NCI-H1694 treated with DMSO at 0.1 percent for 48 hours (cell line): ENCODE measurements at places on chromosomes 4 and X.

DNA sequence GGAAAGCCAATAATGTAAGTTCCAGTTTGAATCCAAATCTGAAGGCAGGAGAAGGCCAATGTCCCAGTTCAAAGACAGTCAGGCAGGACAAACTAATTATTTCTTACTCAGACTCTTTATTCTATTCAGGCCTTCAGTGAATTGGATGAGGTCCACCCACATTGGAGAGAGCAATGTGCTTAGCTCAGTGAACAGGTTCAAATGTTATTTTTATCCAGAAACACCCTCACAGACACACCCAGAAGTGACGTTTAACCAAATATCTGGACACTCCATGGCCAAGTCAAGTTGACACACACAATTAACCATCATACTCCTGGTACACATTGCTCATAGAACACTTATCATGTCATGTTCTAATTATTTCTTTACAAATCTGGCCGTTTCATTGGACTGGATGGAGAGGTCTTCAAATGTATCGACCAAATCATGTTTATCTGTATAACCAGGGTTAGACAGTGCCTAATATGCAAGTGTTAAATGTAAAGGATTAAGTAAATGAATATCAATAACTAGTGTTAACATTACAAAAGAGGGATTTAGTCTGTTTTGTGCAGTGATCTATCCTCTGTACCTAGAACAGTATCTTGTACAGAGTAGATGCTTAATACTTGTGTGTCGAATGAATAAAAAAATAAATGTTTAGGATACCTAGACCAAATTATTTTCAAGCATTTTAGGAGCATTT, 27.1 kb upstream of the XK start:
- no peak for DNase-seq

GRCh38 chrX:29542152-29542551, 673.2 kb upstream of the MAGEB2 start:
- no peak for DNase-seq

GRCh38 chr4:71251261-71251660, 87.6 kb upstream of the SLC4A4 start:
- DNase-seq, result no peak

GRCh38 chr4:5082376-5082775, 31.1 kb downstream of the STK32B start:
- DNase-seq, result no peak

- no peak for DNase-seq
Observed at GRCh38 chrX:9462456-9462855, 2.4 kb upstream of the TBL1X start.

DNA sequence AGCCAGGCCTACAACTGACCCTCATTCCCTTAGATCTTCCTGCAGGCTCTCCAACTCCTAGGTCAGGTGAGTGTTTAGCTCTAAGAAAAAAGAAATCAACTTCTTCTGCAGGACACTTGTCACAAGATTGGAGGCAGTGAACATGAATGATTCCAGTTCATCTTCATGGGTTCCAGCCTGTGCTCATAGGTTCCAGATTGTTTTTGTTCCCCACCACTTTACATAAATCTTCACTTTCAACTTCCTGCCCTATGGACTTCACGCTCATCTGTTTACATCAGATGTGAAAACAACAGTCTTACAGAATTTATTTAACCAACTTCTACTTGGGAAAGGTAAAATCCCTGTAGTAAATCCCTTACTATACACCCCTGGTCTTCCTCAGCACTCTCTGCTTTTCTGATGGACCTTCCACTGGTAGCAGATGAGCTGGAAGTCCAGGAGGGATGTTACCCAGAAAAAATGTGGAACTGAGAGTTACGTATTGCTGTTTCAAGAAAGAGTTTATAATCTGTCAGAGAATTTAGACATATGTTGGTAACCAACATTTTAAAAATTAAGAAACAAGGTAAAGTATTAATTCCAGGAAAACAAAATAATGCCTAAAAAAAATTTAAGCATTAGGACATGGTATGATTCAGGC, 62.4 kb downstream of the ANAPC10 start:
- DNase-seq, result no peak

- no peak for DNase-seq
Observed at GRCh38 chrX:71214604-71215337, 8.3 kb upstream of the GJB1 start.

GRCh38 chr4:118849867-118850487, 14.1 kb upstream of the SEC24D start:
- no peak for DNase-seq

DNA sequence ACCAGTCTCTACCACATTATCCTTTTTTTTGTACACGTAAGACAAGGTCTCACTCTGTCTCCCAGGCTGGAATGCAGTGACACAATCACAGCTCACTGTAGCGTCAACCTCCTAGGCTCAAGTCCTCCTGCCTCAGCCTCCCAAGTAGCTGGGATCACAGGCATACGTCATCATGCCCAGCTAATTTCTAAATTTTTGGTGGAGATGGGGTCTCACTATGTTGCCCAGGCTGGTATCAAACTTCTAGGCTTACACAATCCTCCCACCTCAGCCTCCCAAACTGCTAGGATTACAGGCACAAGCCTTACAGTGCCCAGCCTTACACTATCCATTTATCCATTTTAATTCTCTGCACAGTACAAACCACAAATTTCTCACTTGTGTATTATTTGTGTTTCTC, 58.0 kb downstream of the CLOCK start:
- DNase-seq, result no peak

- DNase-seq, result no peak
Observed at GRCh38 chr4:168522829-168523489, 26.1 kb downstream of the PALLD start.

DNA sequence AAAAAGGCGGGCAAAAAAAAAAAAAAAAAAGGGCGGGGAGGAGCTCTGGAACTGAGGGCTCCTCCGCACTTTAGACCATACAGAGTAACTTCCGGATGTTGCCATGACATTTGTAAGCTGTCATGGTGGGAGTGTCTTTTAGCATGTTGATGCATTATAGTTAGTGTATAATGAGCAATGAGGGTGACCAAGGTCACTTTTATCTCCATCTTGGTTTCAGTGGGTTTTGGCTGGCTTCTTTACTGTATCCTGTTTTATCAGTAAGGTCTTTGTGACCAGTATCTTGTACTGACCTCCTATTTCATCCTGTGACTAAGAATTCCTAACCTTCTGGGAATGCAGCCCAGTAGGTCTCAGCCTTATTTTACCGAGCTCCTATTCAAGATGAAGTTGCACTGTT, 193.4 kb downstream of the UGT8 start:
- DNase-seq, result no peak

DNA sequence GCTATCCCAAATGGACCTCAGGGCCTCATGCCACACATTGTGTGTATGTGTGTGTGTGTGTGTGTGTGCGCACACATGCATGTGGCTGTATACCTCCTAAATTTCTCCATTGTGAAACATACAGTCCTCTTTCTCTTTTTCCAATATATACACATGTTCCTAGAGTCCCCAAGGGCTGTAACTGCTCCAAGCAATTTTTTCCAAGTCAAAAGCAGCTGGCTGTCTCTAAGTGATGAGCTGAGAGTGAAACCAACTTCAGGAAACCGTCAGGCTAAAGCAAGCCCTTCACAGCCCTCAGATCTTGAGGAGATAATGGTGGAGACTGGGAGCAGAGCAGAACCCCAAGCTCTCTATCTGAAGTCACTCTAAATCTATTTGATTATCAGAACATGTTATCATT, 496.1 kb upstream of the DIPK2B start:
- DNase-seq, result no peak

- no peak for DNase-seq
Observed at GRCh38 chrX:48470110-48470832, at the start of gene SLC38A5. TSS of gene SLC38A5 (minus strand) at chrX:48470260. CDS start at chrX:48467924, 2,336 bp downstream.

- DNase-seq, result peak; percentile 24
Observed at GRCh38 chr4:118280501-118281218, 72.1 kb downstream of the PRSS12 start.

DNA sequence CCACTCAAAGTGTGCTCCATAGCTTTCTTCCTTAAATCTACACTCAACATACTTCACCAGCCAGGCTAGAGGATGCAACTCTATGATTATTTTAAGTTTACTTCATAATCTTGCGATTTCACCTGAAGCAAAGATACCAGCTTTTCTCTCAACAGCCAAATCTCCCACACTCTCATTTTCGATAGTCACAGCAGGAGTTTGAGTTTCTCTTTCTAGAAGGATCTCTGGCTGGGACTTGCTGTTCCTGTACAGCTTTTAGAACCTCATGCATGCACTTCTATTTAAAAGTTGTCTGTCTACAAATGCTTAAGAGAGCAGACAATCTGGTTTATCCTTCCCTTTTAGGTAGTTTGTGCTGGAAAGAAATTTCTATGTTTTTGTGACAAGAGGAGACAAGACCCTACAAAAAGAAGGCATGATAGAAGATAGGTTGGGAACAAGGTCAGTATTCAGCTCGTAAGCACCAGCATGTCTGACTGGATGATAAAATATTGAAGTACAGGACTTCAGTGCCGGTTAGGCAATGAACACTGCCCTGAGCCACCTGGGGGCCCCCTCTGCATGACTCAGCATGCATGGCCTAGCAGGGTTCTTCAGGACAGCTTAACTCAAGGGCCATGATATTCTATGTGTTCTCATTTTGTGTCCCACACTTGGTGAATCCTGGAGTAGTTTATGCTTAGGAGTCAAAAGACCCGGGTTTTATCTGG, 65.6 kb downstream of the ATXN3L start:
- DNase-seq, result no peak

- no peak for DNase-seq
Observed at GRCh38 chr4:101157415-101158133, 189.8 kb downstream of the PPP3CA start.

- DNase-seq, result no peak
Observed at GRCh38 chrX:27132862-27133261, 330.3 kb downstream of the PPP4R3C start.

GRCh38 chrX:40947276-40947675, 138.0 kb upstream of the USP9X start:
- no peak for DNase-seq

- no peak for DNase-seq
Observed at GRCh38 chr4:143253166-143253565, 68.4 kb downstream of the USP38 start.

- DNase-seq, result no peak
Observed at GRCh38 chrX:38279188-38279587, 48.1 kb downstream of the RPGR start.

DNA sequence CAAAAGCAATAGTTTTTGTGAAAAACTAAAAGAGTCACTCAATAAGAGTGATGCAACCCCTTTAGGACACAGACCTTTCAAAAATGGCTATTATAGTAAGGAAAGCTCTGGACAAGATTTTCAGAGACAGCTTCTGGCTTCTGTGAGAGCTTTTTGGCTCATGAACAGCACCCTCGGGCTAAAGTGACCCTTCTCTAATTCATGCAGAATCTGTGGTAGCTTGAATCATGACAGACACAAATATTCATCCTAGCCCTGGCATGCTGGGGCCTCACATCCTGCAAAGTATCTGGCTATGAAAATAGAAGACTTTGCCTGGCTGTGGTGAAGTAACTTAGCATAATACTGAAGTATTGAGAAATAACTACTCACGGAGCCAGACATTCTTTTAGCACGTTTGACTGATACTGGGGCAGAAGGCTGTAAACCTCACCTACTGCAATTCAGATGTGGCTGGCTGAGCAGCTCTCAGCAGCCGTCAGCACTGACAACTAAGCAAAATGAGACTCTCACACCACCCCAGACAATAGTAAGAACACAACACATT, 327.3 kb downstream of the MAPK10 start:
- DNase-seq, result no peak

GRCh38 chr4:102022343-102022742, 231.8 kb downstream of the BANK1 start:
- no peak for DNase-seq

GRCh38 chr4:38684271-38684670, 20.3 kb downstream of the KLF3 start:
- DNase-seq, result no peak

GRCh38 chrX:122134291-122134690, 1049.8 kb upstream of the GRIA3 start:
- no peak for DNase-seq

GRCh38 chr4:140427106-140427918, at the start of gene CLGN:
TSS of gene CLGN (minus strand) at chr4:140427648. CDS start at chr4:140413078, 14,570 bp downstream.
- DNase-seq, result peak; percentile 66

DNA sequence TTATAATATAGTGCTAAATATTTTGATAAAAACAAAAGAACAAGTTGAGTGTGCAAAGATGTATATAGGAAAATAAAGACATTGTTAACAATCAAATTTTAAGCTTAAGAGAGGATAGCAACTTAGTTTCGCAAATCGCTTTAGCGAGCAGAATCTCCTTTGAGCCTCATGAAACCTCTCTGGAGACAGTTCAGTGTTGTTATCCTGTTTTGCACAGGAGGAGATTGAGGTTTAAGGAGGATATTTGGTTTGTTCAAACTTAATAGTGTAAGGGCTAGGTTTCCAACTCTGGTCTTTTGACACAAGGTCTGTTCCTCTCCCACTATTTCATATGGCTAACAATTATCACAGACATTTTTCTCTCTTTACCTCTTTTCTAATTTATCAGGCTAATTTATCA, 1848.5 kb upstream of the TENM3 start:
- no peak for DNase-seq

DNA sequence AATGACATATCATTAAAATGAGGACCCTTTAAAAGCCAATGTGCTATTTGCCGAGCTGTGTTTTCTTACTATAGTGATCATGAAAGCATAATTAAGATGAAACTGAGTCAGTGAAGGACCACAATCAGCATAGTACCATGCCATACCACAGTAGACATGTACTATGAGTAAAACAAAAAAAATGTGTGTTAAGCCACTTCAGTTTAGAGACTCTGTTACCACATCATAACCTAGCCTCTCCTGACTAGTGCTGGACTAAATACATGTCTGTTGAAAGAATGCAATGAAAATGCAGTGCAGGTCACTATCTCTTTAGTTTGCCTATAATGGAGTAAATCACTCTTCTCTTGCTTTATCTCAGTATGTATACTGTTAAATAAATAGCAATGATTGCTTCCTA, 12.3 kb upstream of the DDX53 start:
- no peak for DNase-seq

DNA sequence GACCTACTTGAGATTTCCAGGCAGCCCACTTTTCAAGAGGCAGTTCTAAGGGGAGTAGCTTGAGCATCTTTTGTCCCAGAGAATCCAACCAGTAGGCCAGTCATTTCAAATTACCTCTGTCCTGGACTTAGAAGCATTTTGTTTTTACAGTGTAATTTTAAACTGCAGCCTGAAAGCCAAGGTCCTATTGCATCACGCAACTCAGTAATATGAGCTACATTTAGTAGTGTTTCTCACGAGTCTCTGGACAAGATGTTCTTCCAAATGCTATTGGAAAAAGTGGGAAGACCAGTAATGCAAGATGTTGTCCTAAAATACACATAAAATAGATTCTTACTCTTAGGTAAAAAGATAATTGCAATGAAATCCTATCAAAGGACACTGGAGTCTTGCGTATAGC, 182.5 kb upstream of the ARX start:
- DNase-seq, result no peak

DNA sequence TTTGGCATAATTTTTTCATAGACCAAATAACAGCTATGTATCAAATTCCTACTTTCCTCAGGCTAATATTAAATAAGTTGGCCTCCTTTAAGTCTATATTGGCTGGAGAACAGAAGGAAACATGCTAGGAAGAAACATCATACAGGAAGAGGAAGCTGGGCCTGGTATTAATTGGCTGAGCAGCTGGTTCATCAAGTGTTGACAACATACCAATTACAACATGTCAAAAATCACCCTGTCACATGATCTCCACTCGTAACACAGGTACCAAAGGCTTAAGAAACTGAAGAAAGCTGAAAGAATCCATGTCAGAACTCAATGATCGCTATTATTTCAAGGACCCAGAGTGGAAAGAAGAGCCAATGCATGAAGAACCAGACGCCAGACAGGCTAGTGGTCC, 10.5 kb downstream of the WDFY3 start:
- no peak for DNase-seq

GRCh38 chr4:126779436-126780166, 853.2 kb upstream of the INTU start:
- DNase-seq, result no peak
